ENCODE measurements at places on chromosomes 16 and 17.

DNA sequence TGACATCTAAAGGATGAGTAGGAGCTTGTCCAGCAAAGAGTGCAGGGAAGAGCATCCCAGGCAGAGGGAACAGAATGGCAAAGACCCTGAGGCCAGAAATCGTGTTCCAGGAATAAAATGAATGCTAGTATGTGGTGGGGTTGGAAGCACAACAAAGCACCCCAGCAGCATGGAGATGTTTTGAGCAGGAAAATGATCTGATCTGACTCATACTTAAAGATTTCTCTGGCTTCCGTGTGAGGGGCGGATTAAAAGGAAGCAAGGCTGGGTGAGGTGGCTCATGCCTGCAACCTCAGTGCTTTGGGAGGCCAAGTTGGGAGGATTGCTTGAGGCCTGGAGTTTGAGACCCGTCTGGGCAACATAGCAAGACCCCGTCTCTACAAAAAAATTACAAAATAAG lies 2.3 kb downstream of the SLC5A11 start:
- no peak for DNase-seq

DNA sequence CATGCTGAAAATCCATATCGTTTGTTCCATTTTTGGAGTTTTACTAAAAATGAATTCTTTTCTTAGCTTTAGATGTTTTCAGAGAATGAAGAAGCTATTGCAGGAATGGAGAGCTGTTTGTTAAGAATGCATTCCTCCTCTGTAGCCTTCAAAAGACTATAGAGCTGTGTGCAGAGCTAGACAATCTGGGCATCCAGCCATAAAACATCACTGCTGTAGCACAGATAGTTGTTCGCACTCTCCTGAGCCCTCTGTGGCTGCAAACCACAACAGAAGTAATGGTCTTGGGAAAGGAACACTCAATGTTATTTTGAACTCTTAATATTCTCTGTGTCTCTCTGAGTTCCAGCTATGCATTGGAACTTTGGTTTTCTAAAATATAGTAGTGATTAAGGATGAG lies 4.9 kb downstream of the TNRC6C start:
- no peak for DNase-seq

GRCh38 chr17:4476511-4477070 lies 22.1 kb upstream of the SPNS2 start:
- no peak for DNase-seq

DNA sequence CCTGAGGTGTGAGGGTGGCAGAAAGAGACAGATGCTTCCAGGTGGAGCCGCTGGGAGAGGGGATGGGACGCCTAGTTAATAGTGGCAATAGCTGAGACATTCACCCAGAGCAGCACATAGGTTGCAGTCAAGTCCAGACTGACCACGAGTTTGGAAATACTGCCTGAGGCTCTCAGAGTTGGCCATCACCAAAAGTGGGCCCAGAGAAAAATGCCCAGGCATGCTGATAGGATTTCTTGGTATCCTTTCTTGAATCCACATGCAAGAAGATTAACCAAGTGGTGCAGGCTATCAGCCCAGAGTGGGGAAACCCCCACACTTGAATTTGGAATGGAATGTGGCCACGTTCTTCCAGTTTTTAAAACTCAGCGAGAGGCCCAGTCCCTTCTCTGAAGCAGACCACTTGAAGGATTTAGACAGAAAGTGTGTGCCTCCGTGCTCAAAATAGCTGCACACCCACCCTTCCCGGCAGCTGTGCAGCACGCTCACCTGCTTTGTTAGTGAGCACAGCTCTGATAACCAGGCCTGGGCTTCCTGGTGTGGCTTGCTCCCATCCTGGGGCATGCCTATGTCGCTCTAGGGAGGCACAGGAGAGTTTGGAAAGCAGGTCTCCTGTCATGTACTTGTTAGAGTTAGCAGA lies 35.7 kb downstream of the PLD6 start:
- no peak for DNase-seq

GRCh38 chr17:28567604-28568003 lies 3.7 kb downstream of the PIGS start:
- no peak for DNase-seq

DNA sequence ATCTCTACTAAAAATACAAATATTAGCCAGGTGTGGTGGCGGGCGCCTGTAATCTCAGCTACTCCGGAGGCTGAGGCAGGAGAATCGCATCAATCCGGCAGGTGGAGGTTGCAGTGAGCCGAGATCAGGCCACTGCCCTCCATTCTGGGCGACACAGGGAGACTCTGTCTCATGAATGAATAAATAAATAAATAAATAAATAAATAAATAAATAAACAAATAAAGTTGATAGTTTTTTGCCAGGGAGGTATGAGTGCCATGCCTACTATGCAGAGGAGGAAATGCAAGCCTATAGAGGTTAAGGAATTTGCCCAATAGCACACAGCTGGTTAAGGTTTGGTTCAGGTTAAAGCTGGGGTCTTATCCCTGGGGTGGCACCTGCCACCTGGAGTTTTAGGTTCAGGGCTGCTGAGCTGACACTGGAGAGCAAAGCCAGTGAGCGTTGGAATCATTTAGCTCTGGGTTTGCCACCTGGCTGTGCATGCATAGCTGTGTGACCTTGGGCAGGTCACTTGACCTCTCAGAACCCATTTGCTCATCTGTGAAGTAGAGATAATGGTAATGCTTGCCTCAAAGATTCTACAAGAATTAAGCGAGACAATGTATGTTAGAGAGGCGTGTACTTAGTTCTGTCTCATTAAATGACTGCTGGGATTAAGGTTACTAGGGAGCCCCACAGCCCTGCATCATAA lies 1.2 kb downstream of the OTOA start:
- DNase-seq: no peak

GRCh38 chr16:20099375-20099774 lies 25.7 kb upstream of the GPR139 start:
- DNase-seq: no peak

GRCh38 chr16:68782198-68783174 lies 45.4 kb downstream of the CDH1 start:
- DNase-seq: no peak

DNA sequence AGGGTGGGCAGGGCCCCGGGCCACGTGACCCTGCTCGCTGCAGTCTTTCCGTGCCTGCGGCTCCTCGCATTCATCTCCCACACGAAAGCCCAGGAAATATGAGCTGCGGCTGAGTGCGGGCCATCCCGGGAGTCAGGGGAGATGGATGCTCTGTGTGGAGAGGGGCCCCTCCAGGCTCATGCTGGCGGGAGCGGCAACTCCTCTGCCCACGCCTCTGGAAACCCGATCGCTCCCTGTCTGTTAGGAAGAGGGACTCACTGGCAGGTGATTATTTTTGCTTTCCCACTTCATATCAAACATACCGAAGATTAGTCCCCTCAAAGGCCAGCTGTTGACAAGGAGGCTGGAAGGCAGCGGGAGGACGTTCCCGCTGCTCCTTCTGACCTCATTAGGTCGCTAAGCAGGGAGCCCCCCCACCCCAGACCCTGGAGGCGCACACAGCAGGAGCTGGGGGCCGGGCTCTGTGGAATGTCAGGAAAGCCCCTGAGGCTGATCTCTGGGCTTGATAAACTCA lies 228.5 kb downstream of the FOXL1 start:
- no peak for DNase-seq

- DNase-seq: no peak
Observed at GRCh38 chr17:15287538-15288267, 22.6 kb upstream of the PMP22 start.

GRCh38 chr17:78357672-78358537 lies 2.0 kb downstream of the SOCS3 start:
- DNase-seq: no peak

DNA sequence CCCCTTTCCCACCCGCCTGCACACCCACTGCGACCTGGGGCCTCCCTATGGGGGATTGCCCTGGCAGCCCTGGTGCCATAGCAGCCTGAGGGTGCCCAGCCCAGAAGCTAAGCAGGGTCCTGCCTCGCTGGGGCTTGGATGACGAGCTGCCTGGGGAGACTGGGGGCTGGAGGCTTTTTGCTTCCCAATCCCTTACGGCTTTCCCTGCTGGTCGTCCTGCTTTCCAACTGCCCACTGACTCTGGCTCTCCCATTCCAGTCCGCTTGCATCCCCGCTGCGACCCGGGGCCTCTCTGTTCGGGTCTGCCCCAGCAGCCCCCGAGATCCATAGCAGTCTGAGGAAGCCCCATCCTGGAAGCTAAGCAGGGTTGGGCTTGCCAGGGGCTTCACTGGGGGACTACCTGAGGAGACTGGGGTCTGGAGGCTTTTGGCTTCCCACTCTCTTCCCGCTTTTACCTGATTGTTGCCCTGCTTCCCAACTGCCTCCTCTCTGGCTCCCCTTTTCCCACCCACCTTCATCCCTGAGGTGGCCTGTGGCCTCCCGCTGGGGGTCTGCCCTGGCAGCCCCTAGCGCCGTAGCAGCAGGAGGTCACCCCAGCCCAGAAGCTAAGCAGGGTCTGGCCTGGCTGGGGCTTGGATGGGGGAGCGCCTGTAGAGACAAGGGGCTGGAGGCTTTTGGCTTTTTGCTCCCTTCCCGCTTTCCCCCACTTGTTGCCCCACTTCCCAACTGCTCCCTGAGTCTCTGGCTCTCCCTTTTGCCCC lies 2292.8 kb downstream of the TP53TG3F start:
- no peak for DNase-seq

- DNase-seq: no peak
Observed at GRCh38 chr16:69328854-69329316, 1.5 kb downstream of the PDF start.

- no peak for DNase-seq
Observed at GRCh38 chr17:67412941-67413340, 35.9 kb downstream of the PITPNC1 start.

DNA sequence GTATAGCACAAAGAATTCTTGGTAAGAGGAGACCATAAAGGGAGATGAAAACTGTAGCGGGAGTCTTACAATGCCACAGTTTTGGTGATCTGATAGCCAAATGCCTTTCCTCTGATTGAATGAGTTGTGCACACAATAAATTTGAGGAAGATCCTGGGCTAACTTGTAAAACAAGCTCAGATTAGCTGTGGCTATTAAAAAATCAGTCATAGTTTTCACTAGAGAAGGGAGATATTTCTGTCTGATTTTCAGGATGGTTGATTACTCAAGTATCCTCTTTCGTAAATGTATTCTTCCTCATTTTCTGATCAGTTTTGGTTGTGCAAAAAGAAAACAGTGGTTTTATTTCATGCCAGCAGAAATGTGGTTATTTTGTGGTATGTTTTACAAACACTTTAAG lies 9.1 kb upstream of the METTL9 start:
- no peak for DNase-seq

DNA sequence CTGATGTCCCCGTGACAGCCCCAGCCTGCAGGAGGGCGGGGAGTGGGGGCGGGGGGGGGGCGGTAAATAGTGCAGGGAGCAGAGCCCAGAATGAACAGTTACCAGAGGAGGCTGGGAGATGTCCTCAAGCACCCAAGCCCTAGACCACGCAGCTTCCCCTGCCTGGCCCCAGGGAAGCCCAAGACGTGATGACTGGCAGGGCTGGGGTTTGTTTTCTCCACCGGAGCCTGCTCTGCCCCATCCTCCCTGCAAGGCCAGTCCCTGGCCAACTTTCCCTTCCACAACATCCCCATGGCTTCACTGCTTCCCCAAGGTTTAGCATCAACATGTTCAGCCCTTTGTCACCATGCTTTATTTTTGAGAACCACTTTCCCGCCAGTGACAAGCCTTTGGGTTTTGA lies 1.4 kb upstream of the BEAN1 start:
- DNase-seq: no peak

- DNase-seq: no peak
Observed at GRCh38 chr16:12489357-12489990, 314.2 kb downstream of the CPPED1 start.
